ENCODE measurements at places on chromosomes 1 and 21.

GRCh38 chr1:80769208-80769750 is 1031.5 kb upstream of the ADGRL2 start:
- DNase-seq, result no peak

GRCh38 chr1:107135463-107135862 is 5.4 kb upstream of the NTNG1 start:
- no peak for DNase-seq

- DNase-seq, result no peak
Measured at GRCh38 chr1:60196026-60196425, 122.5 kb upstream of the C1orf87 start.

GRCh38 chr1:90044346-90044745 is 49.4 kb downstream of the ZNF326 start:
- DNase-seq, result no peak

DNA sequence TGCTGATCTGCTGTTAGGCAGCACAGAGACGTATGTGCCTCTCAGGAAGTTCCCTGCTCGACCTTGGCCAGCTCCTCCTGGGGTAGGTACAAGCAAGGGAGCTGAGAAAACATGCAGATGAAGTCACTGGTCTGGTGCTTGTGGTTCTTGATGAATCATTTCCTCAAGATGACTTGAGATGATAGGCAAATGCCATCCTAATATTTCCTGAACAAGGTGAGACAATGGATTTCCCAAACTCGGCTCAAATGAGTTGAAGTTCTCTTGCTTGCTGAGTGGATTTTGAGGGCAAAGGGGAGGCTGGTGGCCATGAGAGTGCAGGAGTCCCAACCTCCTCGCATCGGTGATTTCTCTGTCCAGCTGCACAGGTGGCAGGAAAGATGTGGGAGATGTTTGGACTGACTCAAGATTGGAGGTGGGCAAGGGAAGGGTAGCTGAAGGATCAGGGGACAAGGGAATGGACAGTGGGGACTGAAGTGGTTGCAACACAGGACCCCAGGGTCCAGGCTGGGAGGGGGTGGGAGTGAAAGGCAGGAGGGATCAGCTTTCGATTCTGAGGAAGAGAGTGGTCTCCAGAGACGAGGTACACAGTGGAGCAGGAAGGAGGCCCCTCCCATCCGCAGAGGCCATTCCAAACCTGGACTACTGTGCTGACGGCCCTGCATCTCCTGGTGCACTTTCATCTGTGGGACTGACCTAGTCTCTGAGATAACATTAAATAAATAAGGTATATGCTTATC is 63.9 kb downstream of the CAPN2 start:
- peak; percentile 9 for DNase-seq

DNA sequence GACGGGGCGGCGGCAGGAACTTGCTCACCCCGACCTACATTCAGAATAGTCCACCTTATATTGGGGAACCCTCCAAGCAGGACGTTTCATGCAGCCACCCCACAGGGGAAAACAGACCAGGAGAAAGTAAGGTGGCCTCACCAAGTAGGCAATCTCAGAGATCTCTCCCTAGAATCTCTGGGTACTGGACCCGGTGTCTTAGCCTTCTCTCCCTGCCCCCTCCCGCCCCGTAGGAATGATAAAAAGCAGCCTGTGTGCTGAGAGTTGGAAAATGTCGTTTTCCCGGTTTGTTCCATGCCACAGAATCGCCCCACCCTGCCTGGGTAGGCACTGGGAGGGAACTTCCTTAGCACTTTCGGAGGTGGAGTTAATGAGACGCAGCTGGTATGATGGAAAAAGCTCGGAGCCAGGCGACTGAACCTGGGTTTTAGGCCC is 789 bp upstream of the PTPN14 start:
- DNase-seq, result no peak

DNA sequence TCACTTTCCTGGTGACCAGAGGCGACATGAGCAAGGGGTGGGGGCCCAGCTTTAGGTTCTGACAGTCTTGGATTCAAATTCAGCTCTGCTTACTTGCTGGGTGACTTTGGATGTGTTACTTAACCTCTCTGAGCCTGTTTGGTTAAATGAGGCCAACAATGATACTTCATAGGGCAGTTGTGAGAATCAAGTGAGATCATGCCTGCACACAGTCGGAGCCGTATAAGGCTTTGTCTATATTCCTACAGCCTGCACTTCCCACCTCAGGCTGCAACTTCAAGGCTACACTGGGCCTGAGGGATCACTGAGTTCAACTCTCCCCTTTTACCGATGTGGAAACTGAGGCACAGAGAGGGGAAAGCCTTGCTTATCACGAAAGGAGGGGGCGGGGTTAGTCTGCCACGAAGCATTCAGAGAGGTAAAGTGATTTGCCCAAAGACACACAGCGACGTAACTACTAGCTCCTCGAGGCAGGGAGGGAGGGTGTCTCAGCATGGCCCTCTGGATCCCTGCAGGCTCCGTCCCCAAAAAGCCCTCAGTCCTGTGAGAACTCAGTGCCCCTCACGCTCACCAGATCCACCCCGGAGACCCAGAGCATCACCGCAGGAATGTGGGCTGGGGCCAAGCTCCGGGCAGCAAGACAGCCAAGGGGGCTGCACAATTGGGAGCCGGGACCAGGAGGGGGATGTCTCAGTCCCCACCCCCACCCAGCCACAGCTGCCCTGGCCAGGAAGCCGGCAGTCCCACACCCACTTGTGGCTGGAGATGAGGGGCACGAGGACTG is 25.0 kb downstream of the SDC3 start:
- DNase-seq, result no peak
